A549 treated with Hydrocortisone at 1 μM for 4 hours (cell line): ENCODE measurements at places on chromosomes 12 and 14. TPM values are rescaled to one million over a fixed set of nuclear protein-coding genes. Genes with fewer than 3 reads are reported as not detected.

OTOGL gene
- total RNA-seq: not detected in 5 replicates

PTPRR gene
- 0.21 to 0.46 TPM (median 0.36 TPM) in 5 replicates for total RNA-seq

RTN1 gene
- 0.07 to 0.12 TPM (median 0.12 TPM) in 3 of 5 replicates, not detected in the others for total RNA-seq

ADAM20 gene
- total RNA-seq: not detected in 5 replicates

CDC42BPB gene
- 62.2 to 107 TPM (median 84.3 TPM) in 5 replicates for total RNA-seq

CYP27B1 gene
- 2.0 to 3.3 TPM (median 2.2 TPM) in 5 replicates for total RNA-seq

AHNAK2 gene
- 194 to 278 TPM (median 207 TPM) in 5 replicates for total RNA-seq

BICD1 gene
- 12.1 to 14.0 TPM (median 13.3 TPM) in 5 replicates for total RNA-seq

CCND2 gene
- 0.09 TPM in 1 of 5 replicates, not detected in the others for total RNA-seq
